Activated CD4-positive, alpha-beta memory T cell treated with anti-CD3 and anti-CD28 coated beads, Interleukin-2, amount 10 ng/mL, durations not matched to agents 7 days and 5 days (primary cell): ENCODE measurements at places on chromosomes 5 and 9.
A peak's percentile ranks its signal among the peaks of the same experiment; 100 is the strongest.

DNA sequence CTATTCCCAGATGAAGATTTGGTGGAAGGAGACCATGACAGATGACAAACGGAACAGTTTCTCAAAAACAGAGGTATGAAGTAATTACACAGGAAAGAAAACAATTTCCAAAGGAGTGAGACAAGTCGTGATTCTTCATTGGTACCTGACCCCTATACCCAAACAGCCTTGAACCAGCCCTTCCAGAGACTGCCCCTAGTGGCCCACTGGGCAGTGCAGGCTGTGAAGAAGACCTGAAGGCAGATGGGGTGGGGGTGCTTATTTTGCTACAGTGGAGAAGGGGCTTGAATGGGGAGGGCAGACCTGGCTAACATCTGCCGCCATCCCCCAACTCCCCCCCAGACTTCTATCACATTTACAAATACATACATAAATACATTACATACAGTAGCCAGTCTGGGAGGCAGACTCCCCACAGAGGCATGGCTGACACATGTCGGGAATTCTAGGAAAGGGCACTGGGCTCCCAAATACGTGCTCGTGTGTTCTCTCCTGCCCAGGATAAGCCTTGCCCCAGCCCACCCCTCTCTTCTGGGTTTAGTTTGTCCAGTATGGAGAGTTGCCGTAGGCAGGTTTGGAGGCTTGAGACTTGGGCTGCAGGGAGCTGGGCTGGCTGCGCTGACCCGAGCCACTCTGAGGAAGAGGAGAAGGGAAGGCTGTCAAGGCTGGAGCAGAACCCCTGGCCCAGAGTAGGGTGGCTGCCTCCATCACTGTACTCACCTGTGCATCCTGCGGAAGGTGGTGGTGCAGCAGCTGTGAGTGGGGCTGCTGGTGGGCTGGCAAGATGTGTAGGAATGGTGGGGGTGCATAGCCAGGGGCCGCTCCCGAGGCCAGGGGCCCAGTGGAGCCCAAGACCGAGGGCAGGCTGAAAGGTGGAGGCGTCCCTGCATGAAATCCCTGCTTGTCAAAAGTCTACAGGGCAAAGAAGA, 105.3 kb downstream of the UBE2R2 start:
- DNase-seq, result no peak

DNA sequence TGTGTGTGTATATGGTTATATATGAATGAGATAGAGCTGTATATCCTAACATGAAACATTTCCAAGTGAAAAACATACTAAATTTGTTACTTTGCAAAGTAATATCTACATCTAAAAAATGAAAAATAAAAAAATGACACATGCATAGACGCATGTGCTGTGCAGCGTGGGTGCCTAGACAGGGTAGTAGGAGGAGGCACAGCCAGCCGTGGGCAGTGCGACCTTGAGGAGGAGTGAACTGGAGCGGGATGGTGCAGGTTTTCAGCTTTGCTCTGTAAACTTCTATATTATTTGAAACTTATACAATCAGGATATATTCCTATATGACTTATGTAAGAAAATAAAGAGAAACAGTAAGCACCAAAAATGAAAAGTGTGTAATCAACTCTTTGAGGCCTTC, 15.0 kb upstream of the GLRX start:
- no peak for DNase-seq

GRCh38 chr5:160435532-160435931, 13.9 kb downstream of the PTTG1 start:
- DNase-seq, result no peak

DNA sequence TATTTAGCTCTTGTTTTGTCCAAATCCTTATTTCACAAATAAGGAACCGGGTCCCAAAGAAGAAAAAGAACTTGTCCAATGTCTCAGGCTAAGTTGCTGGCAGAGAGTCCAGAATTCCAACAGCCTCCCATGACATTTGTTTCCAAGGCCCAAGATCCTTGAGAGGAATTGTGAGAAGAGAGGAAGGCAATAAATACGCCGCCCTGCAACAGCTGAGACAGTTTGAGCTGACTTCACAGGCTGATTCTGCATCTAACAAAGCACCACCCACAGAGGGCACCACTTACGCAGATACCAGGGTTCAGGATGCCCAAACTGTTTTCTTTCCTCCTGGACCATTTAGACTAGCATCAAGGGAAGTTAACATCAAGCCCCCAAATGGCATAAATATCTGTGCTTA, 211.3 kb downstream of the FAM114A2 start:
- no peak for DNase-seq

GRCh38 chr5:138350563-138350890, 2.0 kb upstream of the KDM3B start:
- no peak for DNase-seq

DNA sequence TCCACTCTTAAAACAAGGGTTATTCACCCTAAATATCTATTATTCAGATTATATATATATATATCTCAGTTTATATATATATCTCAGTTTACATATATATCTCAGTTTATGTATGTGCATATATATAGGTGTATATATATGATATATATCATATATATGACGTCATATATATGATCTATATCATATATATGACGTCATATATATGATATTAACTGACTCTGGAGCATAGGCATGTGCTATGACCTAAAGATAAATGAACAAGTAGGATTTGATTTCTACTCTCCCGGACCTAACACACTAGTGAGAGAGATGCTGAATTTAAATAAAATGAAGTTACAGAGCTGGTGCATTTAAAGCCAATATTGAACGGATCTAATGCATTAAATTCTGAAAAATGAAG, 174.3 kb downstream of the CDH9 start:
- DNase-seq, result no peak

DNA sequence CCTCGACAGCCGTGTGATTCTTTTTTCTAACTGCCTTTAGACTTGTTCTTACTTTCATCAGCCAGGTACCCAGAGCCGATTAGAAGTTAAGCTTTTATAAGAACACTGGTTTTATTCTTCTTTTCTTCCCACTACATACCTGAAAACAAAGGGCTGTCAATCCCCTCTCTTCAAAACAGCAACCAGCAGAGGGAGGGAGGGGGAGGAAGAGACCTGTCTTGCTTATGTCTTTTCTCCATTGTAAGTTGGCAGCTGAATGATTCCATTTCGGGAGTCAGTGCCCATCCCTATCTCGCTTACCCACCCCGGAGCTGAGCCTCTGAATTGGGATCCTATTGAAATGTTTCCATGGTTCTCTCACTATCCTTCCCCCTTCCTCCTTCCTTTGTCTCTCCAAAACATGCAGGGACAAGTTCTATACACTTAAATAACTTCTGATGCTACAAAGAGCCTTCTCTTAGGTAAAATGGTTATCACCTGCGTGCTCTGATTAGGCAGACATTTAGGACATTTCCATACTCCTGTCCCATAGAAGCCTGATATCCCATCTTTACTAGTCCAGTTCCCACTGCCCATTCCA, 83.9 kb upstream of the WWC1 start:
- no peak for DNase-seq

- DNase-seq, result no peak
These were observed 57.3 kb upstream of the FNIP1 start for GRCh38 chr5:131854134-131854533.

DNA sequence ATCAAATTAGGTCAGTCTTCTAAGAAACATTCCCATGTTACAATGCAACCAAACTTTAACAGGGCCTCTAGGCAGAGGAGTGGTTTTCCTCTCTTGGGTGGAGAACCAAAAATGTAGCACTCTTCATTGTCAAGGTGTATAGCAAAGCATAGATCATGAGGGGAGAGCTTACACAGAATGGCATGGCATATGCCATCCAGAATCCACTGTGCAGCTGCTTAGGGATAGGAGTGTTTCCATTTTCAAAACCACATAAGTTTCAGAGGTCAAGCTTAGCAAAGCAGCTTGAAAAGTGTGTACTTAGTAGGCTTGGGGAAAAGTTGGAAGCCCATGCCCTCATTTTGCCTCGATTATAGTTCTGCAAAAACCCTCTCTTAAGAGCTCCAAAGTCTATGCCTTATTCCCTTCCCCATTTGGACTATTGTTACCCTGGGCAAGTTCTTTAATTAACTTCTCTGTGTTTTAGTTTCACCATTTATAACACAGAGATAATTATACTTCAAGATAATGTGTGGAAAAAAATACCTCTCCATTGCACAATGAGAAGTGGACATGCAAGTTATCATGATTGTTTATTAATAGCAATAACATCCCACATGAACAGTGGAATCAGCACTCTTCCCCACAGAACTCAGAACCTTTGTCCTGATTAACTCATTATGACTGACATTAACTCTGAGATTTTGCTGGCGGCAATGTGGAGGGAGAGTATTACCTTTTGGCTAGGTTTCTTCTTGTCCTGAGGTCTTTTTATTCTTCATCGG, 398.9 kb upstream of the WWC1 start:
- DNase-seq, result no peak

GRCh38 chr5:153896117-153896516, 142.6 kb downstream of the FAM114A2 start:
- DNase-seq, result no peak

GRCh38 chr9:118230329-118230728, 526.1 kb downstream of the TLR4 start:
- no peak for DNase-seq

DNA sequence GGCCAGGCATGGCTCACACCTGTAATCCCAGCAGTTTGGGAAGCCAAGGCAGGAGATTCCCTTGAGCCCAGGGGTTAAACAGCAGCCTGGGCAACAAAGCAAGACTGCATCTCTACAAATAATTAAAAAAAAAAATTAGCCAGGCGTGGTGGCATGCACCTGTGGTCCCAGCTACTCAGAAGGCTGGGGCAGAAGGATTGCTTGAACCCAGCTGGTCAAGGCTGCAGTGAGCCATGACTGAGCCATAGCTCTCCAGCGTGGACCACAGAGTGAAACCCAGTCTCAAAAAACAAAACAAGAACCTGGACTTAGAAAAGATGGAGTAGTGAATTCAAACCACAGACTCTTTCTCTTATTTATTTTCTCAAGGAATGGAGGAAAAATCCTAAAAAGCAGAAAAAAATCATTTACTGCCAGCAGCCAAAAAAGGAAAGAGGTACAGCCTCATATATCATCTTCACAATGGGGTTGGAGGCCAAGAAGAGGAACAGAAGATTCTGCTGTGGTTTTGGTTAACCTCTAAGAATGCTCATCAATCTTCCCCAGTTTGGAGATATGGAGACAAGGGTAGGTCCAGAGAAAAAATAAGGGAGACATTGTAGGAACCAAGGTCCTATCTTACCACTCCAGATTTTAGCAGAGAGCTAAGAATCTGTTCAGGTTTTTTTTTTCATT, 40.0 kb upstream of the MYO10 start:
- no peak for DNase-seq

GRCh38 chr9:127746959-127747569, 12.0 kb upstream of the TOR2A start:
- no peak for DNase-seq

- DNase-seq, result peak; percentile 27
These were observed 7.4 kb upstream of the CCDC187 start for GRCh38 chr9:136311051-136312008.

- DNase-seq, result no peak
These were observed 202.9 kb upstream of the IL12B start for GRCh38 chr5:159533197-159533596.

GRCh38 chr5:123722451-123722850, 210.5 kb downstream of the CSNK1G3 start:
- DNase-seq, result no peak

- DNase-seq, result no peak
These were observed 27.6 kb upstream of the DUSP1 start for GRCh38 chr5:172798422-172799215.

- no peak for DNase-seq
These were observed 6.1 kb downstream of the ORM2 start for GRCh38 chr9:114335745-114336144.

- DNase-seq, result no peak
These were observed 562.3 kb upstream of the C9orf72 start for GRCh38 chr9:28135549-28135948.

DNA sequence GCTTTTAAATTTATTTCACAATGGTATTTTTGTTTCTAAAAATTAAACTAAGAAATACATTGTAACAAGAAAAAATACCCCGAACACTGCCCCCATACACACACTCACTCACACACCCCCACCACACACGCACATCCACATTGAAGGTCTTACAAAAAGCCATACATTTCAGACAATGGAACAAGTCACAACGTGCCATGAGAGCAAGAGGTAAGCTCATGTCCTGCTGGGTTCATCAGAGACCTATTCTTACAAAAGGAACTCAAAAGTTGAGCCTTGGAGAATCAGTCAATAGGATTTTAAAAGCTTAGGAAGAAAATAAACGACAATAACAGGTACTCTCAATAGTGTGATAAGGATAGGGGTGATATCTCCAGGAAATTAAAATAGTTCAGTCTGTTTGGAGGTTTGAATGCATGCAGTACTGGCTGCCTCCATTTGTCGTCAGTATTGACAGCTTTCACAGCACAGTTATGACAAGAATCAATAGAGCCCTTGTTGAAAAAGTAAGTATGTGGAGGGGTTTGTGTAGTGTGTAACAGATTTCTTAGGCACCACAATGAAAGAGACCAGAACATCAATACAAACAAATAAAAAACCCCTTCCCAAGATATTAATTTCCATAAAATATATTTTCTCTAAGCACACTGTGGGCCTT, 1826.2 kb upstream of the CDH6 start:
- DNase-seq, result no peak

- DNase-seq, result no peak
These were observed 8.8 kb downstream of the CLPTM1L start for GRCh38 chr5:1336106-1336561.

DNA sequence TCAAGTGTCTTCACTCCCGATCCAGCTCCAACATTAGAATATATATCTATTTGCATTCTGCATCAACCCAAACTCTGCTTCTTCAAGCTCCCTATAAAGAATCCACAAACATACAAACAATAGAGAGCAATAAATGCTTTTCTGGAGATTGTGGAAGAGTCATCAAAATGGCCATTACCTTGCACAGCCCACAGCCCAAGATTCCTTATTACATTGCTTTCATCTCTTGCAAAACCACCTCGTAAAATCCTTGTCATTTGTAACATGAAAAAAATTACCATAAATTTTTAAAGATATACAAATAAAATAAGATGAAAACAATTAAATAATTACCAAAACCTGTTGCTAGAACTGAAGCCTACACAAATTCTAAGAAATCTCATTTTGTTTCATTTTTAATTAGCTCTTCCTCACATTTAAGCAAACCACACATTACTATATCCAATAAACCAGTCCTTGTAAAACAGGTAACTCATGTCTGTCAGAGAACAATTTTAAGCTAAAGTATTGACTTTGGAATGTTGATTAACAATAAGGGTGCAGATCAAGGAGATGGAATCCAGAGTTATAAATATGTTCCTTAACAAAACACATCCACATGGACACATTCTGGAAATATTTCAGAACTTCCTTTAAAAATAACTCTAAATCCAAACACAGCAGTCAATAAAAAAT, 7.1 kb downstream of the SPINK9 start:
- DNase-seq, result no peak

- no peak for DNase-seq
These were observed 51.1 kb downstream of the GCNT1 start for GRCh38 chr9:76510041-76510440.

GRCh38 chr5:81820863-81821262, 70.0 kb upstream of the SSBP2 start:
- DNase-seq, result no peak
